ENCODE measurements at places on chromosomes 7 and 10.

GRCh38 chr10:43680035-43680434 is 31.4 kb upstream of the ZNF32 start:
- DNase-seq, result no peak

DNA sequence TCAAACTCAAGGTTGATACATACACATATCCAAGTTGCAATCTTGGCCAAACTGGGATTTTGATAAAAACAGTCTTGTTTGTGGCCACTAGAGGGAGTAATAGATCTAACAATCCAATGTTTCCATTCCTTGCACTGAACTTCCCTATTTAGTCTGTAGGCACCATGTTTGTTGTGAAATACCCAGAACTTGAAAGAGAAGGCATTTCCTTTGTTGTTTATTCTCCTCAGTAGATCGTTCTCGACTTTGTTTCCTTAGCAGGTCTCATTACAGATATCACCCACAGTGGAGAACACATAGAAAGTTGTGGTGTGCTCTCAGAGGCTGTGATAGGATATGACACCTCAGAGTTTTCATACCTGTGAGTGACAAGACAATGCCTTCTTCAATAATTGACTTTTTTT is 70.3 kb upstream of the MXI1 start:
- DNase-seq, result no peak

- no peak for DNase-seq
These were observed 91.6 kb downstream of the PLCE1 start for GRCh38 chr10:94085288-94085687.

DNA sequence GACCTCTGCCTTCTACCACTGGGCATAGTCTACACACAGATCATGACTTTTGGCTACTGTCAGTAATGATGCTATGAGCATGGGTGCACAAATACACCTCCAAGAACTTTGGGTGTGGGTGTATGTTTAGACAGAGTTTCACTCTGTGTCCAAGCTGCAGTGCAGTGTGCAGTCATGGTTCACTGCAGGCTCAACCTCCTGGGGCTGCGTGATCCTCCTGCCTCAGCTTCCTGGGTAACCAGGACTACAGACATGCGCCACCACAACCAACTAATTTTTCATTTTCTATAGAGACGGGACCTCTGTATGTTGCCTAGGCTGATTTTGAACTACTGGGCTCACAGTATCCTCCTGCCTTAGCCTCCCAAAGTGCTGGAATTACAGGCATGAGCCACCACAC is 194.4 kb downstream of the NSUN6 start:
- no peak for DNase-seq

DNA sequence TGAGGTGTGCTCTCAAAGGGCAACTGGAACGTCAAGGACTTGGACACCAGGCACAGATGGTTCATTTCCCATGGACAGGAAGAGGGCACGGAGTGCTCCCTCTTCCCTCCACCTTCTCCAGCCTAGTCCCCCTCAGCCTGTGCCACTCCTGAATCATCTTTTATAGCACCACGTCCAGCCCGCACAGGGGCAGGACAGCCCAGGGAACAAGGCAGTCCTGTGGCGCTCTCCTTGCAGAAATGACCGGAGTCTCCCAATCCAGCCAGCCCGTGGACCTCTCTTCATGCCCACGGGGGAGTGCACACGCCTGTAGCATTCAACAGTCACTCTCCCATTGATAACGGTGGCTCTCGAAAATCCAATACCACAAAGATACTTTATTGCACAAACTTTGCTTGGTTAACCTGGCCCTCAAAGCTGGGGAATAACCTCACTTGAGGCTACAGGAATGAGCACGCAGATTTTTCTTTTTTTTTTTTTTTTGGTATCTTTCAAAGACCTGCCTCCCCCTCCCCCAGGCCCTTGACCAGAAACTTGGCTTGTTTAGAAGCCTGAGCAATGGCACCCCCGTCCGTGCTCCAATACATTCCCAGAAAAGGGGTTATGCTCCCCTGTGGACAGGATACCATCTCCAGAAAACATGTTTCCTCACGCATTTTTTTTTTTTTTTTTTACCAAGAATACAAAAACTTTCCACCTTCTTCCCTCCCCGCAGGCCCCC is 733 bp downstream of the PRKCQ start:
- DNase-seq, result no peak

DNA sequence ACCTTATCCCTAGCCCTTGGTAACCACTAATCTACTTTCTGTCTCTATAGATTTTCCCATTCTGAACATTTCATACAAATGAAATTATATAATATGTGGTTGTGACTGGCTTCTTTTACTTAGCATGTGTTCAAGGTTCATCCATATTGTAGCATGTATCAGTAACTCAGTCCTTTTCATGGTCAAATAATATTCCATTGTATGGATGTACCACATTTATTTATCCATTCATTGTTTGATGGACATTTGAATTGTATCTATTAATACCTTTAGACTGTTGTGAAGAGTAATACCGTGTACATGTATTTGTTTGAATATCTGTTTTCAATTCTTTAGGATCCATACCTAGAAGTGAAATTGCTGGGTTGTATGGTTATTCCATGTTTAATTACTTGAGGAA is 210.2 kb downstream of the BMPER start:
- no peak for DNase-seq

DNA sequence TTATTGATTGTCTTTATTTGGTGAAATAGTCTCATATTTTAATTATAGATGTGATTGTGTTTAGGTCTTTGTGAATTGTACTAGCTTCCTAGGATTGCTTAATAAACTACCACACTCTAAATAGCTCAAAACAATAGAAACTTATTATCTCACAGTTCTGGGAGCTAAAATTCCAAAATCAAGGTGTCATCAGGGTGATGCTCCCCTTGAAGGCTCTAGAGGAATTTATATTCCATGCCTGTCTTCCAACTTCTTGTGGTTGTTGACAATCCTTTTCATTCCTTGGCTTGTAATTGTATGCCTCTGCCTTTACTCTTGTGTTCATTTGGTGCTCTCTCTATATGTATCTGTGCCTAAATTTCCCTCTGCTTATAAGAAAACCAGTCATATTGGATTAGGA is 155.3 kb upstream of the AKR1E2 start:
- no peak for DNase-seq

- no peak for DNase-seq
These were observed 86.8 kb downstream of the CD36 start for GRCh38 chr7:80725181-80725611.

GRCh38 chr7:132666071-132666773 is 90.0 kb upstream of the PLXNA4 start:
- DNase-seq, result no peak

DNA sequence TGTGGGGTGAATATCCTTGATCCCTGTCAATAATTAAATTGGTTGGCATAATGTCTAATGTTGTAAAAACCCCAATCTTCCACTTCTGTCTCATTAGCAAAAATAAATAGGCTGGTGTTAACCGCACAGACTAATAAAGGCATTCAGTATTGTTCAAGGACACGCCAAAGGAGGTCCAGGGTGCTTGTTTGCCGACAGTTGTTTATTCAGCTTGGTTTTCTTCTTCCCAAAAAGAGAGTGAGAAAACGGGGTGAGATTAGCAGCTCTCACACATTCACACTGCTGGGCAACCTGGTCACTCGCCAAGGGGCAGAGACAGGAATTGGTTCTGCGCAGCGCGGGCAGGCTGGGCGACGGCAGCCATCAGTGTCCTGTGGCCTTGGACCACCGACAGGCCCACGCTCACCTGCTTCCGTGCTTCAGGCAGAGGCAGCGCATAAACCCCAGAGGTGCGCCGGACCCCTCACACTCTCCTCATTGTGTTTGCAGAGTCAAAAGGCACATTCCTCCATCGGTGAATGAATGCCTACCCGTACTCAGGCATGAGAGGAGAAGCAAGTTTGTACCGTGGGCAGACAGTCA is 26.2 kb upstream of the LMBR1 start:
- DNase-seq, result no peak

DNA sequence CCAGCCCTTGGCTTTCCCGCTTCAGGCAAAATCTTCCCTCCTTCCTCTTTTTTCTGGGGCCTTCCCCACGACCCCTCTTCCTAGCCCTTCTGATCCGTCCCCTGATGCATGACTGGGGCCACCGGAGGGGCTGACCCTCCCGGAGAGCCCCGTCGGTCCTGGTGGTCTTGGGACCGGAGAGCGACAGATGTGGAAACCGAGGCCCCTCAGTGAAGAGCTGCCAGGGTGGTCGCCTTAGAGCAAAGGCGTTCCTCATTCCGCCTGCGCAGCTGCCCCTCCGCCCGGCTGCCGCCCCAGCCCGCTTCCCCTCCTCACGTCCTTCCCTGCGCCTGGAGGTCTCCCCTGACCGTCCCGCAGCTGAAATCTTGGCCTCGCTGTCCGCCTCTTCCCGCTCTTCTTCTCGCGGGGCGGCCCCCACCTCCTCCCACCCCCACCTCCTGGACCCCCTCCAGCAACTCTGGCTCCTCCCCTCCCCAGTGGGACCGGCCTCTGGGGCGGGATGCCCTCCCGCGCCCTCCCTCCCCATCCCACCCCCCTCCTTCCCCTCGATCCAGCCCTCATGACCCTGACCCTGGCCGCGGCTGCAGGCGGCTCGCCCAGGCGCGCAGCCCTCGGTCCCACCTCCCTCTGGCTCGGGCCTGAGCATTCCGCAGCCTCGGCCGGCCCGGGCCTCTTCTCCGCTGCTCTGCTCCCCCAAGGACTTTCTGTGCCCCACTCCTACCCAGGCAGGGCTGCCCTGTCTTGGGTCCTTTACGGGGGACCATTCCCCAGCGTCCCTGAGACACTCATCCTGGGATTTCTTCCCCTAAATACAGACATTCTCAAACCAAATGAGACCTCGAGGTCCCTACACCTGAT is at the start of gene RARRES2:
TSS of gene RARRES2 (minus strand) at position 367 of the 858 bp plus-strand sequence. CDS start 1,020 bp downstream, outside the sequence.
- no peak for DNase-seq

DNA sequence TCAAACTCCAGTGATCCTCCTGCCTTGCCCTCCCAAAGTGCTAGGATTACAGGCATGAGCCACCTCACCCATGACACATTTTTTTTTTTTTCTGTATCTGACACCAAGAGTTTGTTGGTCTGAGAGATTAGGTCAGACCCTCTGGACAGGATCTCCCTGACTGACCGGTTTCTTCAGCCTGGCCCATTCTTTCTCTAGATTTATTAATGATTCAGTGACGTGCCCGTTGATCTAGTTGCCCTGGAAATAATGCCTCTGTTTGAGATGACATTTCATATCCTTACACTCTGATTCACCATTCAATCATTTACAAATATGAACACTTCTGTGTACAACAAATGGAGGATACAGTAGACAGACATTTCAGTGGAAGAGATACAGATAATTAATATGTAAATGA is 1.4 kb upstream of the ZNF212 start:
- no peak for DNase-seq

DNA sequence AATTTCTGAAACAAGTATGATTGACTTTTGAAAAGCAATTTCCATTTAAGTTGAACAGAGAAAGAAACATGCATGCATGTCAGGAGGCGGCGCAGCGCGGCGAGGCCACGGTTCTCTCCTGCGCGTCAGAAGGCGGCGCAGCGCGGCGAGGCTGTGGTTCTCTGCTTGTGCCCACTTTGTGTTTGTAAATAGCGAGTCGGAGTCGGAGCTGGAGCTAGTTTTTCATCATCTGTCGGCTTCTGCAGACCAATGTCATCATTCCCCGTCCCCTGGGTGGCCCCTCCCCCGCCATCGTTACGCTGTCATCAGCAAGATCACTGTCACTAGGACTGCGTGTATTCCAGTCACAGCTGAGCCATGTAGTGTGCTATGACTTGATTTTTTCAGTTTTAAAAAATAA is 49.2 kb downstream of the INPP5A start:
- no peak for DNase-seq

GRCh38 chr7:117069379-117069778 is 116.1 kb downstream of the ST7 start:
- no peak for DNase-seq

GRCh38 chr7:50368366-50368765 is 63.9 kb downstream of the IKZF1 start:
- DNase-seq, result no peak

- no peak for DNase-seq
These were observed 21.1 kb downstream of the ZNF775 start for GRCh38 chr7:150400008-150400787.

DNA sequence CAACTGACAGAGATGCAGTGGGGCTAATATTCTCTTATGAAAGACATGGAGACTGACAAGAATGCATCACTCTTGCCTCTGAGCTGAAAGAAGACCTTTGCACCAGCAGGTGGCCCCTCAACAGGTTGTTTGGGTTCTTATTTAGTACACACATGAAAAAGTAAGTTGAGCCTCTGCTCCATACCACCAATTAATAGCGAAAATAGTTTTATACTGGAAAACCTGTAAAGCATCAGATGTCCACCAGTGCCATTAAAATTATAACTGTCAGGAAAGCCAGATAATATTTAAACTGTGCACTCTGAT is 26.3 kb upstream of the FAM13C start:
- no peak for DNase-seq

GRCh38 chr7:22662036-22662435 is 65.0 kb upstream of the IL6 start:
- no peak for DNase-seq

DNA sequence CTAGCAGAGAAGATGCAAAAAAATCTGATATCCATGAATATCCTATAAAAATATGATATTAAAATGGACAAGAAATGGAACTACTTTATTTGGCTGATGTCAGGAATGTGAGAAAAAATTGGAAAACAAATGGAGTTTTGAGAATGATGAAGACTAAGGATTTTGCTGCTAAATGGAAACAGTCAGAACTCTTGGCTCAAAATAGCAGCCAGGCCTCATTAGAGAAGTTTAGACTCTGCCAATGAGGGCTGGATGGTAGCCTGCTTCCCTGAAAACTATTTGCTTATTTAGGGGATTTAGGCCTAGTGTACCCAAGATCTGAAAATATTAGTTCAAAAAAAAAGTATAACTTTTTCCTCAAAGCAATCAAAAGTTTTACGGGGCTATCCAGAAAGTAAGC is 458.5 kb downstream of the TFEC start:
- no peak for DNase-seq

- DNase-seq, result no peak
These were observed 22.6 kb upstream of the KBTBD2 start for GRCh38 chr7:32914184-32914583.

DNA sequence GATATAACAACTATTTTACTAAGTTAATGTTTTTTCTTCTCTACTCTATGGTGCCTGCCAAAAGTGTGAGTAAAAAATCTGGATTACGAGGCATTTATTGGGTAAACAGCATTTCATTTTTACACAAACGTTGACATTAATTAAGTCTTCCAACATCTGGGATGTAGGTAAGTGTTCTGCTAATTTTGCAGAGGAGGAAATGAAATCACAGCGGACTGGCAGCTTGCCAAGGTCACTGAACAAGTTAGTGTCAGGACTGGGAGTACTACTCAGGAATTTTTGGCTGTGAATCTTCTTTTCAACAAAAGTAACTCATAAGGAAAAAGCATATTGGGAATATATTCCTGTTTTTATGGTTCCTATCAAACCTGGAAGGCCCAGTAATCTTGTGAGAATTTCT is 612.1 kb upstream of the FZD8 start:
- no peak for DNase-seq

Measured in stimulated activated CD8-positive, alpha-beta memory T cell treated with anti-CD3 and anti-CD28 coated beads, Interleukin-4, amount 100 ng/mL, for 1 hour (primary cell).